ENCODE measurements at places on chromosomes 4 and X.

DNA sequence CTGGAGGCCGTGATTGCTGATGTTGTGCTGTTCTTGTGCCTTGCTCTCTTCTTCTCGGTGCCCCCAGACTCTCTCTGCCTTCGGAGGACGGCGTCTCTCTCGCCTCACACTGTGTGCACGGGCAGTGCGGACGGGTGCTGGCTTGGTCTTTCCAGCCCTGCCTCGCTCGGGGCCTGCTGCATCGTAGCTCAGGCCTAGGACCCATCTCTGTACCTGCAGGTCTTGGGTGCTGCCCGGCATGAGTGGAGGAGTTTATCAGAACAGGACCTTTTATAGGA lies 18.2 kb downstream of the RGS12 start:
- no peak for DNase-seq

- no peak for DNase-seq
Measured at GRCh38 chrX:150903110-150903508, 4.6 kb upstream of the CD99L2 start.

- DNase-seq: no peak
Measured at GRCh38 chrX:131067216-131067615, 9.1 kb downstream of the ARHGAP36 start.

DNA sequence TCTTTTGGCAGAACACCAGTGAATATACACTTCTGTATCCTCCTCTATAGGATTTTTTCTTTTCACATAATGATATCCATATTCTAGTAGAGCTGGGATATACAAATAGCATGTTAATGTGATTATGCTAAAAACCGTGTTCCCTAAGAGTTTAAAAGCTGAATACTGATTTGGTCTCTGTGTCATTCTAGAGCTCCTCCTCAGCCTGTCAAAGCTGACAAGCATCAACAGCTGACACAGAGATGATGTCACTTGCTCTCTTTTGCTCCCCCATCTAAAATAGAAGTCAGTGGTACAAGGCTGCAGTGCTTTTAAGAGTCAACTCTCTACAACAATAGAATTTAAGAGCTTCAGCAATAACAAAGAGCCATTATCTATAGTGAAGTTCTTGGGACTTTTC lies 17.1 kb upstream of the HERC3 start:
- no peak for DNase-seq

Data from glomerular endothelial cell (primary cell).